IPS DF 6.9 (cell line): ENCODE measurements at places on chromosomes 11 and 22.
A peak's percentile ranks its signal among the peaks of the same experiment; 100 is the strongest.

DNA sequence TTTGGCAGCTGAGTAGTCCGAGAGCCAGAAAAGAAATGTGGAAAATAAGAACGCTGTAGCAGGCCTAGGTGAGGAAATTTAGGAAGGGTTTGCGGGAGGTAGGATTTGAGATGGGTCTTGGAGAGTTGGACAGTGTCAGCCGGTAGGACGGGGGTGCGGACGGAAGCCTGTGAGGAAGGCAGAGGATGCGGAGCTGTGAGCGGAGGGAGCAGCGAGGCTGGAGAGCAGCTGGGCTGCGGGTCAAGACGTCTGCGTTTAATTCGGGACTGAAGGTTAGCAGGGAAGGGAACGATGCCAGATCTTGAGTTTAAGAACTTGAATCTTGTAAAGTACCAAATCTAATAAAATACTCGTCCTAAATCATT lies 669 bp upstream of the TIGD3 start:
- peaks cover 11% of the 10 kb centered on the region for H3K36me3 ChIP-seq
- no peaks in the 10 kb centered on the region for H3K4me1 ChIP-seq
- H3K4me3 ChIP-seq = peak overlapping the region; percentile 79; the same call in 1 of the 2 replicates
- DNase-seq = no peak
- no peak overlapping the region for H3K27ac ChIP-seq

- H3K27ac ChIP-seq = no peak overlapping the region
- no peak for DNase-seq
- H3K4me3 ChIP-seq = no peak overlapping the region
- H3K27me3 ChIP-seq = no peaks in the 10 kb centered on the region
These were observed 19.3 kb upstream of the CBX7 start for GRCh38 chr22:39171623-39172264.

DNA sequence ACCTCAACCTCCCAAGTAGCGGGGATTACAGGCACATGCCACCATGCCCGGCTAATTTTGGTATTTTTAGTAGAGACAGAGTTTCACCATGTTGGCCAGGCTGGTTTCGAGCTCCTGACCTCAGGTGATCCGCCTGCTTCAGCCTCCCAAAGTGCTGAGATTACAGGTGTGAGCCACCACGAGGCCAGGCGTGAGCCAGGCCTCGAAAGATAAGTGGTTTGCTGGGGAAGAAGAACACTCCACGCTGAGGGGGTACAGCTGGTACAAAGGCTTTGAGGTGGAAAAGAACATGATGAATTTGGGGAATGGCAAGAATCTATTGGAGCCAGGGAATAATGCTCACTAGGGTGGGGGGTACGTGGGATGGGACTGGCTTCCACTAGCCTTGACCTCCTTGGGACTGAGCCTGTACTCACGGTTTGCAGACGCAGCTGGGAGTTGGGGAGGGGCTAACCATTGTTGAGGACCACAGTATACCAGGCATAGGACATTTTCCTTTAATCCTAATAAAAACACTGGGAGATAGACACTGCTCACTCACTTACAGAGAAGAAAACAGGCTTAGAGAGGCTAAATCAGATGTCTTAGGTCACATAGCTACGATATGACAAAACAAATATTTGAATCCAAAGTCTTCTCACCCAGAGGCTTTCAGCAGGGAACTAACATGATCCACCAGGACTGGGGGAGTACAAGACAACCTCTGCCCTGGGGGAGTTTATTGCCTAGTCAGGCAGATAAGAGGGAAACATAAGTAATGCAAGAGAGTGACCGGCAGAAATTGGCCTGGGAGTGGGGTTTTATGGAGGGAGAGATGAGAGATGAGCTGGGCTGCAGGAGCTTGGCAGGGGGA lies 4.9 kb downstream of the SLCO2B1 start:
- H3K4me3 ChIP-seq = no peak overlapping the region
- no peaks in the 10 kb centered on the region for H3K4me1 ChIP-seq
- no peaks in the 10 kb centered on the region for H3K27me3 ChIP-seq

GRCh38 chr11:45250035-45250718 lies 36.0 kb downstream of the SYT13 start:
- H3K36me3 ChIP-seq = no peaks in the 10 kb centered on the region
- no peaks in the 10 kb centered on the region for H3K27me3 ChIP-seq
- no peak overlapping the region for H3K27ac ChIP-seq
- H3K4me1 ChIP-seq = peaks cover 3% of the 10 kb centered on the region; the same call in 1 of the 2 replicates

DNA sequence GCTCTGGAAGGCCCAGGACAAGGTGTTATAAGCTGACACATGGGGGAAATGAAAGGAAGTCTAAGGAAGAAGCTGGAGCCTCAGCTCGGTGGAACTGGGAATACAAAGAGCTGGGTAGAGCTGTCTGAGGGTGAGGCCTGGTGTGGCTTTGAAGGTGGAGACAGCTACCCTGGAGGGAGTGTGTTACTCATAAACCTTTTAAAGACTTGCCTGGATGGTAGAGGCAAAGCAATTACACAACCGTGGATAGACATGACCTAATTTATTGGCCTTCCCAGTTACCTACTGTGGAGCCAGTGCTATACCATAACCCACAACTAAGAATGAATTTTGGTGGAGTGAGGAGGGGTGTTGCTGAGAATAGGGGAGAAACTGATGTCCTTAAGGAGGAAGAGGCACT lies 22.6 kb downstream of the EXPH5 start:
- no peaks in the 10 kb centered on the region for H3K4me1 ChIP-seq
- H3K27ac ChIP-seq = no peak overlapping the region
- no peaks in the 10 kb centered on the region for H3K36me3 ChIP-seq
- no peak for DNase-seq
- H3K4me3 ChIP-seq = no peak overlapping the region
- no peaks in the 10 kb centered on the region for H3K27me3 ChIP-seq

GRCh38 chr11:117390743-117391142 lies 63.1 kb downstream of the CEP164 start:
- no peaks in the 10 kb centered on the region for H3K4me1 ChIP-seq
- no peaks in the 10 kb centered on the region for H3K27me3 ChIP-seq
- no peak overlapping the region for H3K27ac ChIP-seq
- H3K4me3 ChIP-seq = no peak overlapping the region
- no peak for DNase-seq
- peaks cover 11% of the 10 kb centered on the region for H3K36me3 ChIP-seq

- H3K27ac ChIP-seq = no peak overlapping the region
- no peaks in the 10 kb centered on the region for H3K4me1 ChIP-seq
- H3K27me3 ChIP-seq = no peaks in the 10 kb centered on the region
- H3K4me3 ChIP-seq = no peak overlapping the region
These were observed 327.8 kb upstream of the ARHGAP42 start for GRCh38 chr11:100359281-100359680.

DNA sequence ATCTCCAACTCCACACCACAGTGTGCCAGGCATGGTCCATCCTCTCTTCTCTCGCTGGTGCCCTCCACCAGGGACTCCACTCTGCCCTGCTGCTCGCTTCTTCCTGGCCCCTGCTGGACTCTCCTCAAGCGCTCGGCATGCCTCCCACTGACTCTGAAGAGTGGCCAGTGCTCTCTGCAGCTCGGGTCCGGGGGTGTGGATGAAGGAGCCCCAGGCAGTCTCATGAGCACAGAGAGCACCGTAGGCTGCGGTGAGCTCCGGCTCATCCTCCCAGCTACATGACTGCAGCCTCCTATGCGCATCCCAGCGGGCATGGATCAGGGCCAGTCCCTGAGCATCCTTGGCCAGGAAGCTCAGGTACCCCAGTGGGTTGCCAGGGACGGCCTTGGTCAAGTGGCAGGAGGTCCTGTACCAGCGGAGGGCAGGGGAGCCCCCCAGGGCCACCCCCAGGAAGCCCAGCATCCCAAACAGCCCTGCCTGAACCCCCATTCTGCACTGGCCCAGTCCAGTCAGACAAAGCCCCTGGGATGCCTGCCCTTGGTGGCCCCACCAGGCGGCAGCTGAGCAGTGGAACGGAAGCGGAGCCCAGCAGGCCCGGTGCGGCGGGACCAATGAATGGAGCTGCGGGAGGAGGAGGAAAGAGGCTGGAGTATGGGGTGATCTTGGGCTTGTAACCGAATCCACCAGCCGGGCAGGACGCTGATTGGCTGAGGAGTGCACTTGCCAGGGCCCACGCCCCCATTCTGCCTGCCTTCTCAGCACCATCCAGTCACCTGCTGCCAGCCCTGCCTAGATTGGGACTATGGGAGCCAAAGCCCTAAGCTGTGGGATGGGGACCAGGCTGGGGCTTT lies at the start of gene PLA2G3:
Gene PLA2G3, minus strand, starts transcription at position 643 of the 851 bp plus-strand sequence. Its CDS starts 154 bp downstream, at position 489.
- peak; percentile 97 for DNase-seq
- H3K4me3 ChIP-seq = peak within 1 kb of the TSS; percentile 45
- peaks cover 3% of the 10 kb centered on the region for H3K4me1 ChIP-seq
- no peak within 1 kb of the TSS for H3K27ac ChIP-seq
